ENCODE measurements at places on chromosomes 6 and 20. TPM values are rescaled to one million over a fixed set of nuclear protein-coding genes. Genes with fewer than 3 reads are reported as not detected.

DNA sequence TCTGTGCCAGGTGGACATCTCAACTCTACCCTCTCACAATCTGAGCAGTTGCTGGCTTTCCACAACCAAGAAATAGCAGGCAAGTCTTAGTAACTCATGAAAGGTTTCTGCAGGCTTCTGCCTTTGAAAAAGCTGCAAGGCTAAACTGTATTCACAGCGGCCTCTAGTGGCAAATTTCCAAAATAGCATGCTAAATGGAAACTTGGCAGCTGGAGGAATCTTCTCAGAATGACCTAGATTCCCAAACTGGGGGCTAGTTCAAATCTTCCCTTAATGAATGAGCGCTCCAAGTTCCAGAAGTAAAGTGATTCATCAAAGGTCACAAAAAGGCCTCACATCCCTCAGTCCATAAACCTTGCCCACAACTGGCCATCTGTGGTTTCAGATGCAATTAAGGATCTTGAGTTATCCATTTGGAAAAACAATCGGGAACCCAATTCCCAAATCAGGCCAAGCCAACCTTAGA lies 11.9 kb upstream of the CPNE5 start:
- peak; percentile 86 for DNase-seq

DNA sequence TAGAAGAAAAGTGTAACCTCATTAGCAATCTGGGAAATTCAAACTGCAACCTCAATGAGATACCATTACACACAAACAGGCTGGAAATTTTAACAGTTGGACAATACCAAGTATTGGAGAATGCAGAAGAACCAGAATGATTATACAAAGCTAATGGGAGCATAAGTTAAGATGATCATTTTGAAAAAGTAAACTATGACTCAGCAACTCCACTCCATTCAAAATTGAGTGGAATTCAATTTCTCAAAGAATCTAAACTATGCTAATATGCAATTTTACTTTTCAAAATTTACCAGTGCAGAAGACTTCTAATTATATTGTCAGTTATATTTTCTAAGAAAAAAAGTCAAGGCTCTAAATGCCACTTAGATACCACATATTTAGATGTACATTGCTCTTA lies 17.2 kb downstream of the GPLD1 start:
- no peak for DNase-seq

DNA sequence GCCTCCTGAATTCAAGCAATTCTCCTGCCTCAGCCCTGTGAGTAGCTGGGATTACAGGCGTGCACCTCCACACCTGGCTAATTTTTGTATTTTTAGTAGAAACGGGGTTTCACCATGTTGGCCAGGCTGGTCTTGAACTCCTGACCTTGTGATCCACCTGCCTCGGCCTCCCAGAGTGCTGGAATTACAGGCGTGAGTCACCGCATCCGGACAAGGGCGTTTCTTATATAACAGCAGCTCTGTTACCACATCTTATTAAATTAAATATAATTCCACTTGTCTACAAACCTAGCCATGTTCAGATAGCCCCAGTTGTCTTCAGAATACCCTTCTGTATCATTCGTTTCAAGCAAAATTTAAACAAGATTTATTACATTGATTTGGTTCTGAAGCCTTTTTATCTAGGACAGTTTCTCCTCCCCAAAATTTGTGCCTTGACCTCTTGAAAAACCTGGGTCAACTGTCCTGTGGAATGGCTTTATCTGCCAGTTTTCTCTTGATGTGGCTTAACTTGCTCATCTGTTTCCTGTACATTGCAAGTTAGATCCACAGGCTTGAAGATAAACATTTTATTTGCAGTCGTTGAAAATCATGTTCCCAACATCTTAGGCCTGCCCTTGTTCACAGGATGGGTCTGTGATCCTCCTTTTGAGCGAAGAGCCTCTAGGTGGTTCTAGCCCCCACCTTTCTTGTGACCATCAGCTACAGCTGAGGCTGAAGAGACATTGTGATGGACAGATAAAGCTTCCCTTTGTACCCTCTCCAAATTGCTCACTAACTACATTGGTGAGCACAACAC lies 132.2 kb downstream of the ARID1B start:
- DNase-seq: peak; percentile 26

GRCh38 chr20:8424010-8424409 lies 291.9 kb downstream of the PLCB1 start:
- peak; percentile 72 for DNase-seq

DNA sequence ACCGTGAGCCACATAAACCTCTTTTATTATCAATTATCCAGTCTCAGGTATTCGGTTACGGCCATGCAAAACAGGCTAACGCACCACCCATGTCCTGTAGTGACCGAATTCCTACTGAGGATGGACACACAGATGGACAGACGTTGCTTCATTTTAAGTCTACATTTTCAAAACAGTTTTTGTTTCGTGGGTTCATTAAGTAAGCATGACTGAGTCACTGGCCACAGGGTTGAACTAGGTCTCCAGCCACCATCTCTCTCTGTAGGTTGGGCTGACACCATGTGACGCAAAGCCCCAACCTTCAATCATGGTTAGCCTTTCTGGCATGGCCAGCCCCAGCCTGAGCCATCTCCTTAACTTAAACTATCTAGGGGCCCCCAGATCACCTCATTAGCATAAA lies 110.0 kb upstream of the SLC22A23 start:
- DNase-seq: peak; percentile 71

- no peak for DNase-seq
Measured at GRCh38 chr6:3244003-3244831, 14.5 kb upstream of the PSMG4 start.

DNA sequence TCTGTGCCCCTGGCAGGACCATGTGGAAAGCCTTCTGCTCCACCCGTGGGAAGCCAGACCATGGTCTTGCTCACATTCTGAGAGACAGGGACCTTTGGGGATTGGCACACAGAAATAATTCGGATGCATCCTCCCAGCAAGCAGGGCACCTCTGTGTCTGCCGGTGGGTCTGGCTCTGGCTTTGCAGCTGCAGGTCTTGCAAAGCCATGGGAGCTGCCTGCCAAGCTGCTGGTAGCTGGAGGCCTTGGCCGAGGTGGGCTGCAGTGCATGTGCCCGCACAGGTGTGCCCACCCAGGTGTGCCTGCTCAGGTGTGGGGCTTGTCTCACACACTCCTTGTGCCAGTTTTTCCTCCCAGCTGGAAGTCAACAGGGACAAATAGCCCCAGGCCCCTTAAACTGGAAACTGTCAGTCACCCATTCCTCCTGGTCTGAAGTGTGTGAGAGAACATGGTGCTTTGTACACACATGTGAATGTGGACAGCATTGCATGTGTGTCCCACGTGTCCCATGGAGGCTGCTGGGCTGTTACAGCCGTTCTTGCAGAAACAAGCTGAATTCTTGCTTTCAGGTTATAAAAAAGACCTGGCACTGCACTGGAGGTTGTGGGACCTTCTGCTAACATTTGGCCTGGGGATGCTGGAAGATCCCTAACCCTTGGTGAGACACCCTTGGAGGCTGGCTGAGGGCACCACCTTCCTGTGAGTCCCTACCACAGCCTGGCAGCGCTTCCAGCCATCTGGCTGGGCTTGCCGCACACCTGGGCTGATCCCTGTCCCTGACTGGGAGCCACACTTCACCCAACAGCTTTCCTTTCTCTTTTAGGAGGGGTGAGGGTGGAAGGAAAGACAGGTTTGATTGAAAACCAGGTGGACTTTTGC lies 54.9 kb upstream of the SMOC2 start:
- no peak for DNase-seq

DNA sequence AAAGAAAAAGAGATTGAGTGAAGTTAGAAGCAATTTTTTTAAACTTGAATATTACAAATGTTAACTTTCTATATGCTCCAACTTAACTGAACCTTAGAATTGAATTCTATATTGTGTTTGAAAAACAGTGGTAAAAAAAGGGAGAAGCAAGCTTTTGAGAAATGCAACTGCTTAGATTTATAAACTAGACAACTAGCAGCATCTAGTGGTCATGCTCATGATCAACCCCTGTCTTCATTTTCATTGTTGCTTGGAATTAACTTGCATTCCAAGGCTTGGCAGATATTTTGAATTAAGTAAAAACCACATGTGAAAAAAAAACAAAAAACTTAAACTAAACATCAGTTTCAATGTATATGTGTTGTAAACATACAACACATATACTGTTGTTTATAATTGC lies 113.1 kb downstream of the C6orf58 start:
- peak; percentile 32 for DNase-seq

DNA sequence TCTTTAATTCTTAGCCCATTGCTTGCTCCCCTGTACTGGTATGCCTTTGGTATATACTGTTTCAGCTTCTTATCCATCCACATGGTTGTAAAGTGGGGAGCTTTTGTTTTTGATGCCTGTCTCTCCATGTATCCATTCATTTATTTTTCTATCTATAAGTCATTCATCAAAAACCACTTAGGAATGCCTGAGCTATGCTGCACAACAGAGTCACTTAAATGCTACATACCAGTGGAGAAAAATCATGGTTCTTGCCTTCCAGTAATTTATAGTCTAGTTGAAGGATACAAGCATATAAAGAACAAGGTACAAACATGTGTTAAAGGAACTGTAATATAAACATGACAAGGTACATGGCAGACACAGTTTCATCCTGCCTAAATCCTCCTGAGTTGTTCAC lies 347.3 kb downstream of the NRN1 start:
- no peak for DNase-seq

SMPDL3A gene
- 21.3 TPM for total RNA-seq

STMND1 gene
- total RNA-seq: not detected

HRH3 gene
- total RNA-seq: not detected

Measured in fibroblast of villous mesenchyme (primary cell).